ENCODE measurements at places on chromosomes 6 and 20.

DNA sequence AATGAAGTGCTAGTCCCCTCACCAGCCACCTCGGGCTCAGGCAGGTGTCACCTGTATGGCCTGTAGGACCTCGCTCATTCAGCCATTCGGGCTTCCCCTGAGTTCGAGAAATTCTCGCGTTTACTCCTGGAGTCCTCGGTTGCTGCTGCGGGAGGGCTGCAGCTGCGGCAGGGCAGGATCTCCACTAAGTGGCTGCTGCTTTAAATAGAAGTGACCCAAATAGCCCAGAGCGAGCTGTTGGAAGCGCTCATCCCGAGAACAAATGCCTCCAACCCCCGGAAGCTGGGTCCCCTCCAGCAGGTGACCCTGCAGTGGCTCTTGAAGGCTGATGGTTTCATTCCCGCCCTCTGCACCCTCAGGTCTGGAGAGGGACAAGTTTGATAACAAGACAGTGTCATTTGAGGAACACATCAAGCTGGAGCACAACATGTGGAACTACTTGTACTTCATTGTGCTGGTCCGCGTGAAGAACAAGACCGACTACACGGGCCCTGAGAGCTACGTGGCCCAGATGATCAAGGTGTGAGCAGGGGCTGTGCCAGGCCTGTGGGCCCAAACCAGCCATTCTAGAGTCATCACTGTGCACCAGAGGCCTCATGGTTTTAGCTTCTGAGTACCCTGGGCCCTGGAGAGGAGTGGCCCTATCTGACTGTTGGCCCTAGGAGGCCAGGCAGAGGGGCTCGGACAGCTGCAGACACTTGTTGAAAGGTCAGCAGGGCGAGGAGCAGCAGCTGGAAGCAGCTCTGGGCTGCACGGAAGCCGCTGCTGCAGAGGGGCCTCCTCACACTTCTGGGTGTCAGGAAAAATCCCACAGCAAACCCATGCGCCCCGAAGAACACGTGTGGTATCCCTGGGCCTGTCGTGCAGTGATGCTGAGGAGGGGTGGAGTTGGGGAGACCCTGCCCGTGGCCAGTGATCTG is 18.1 kb downstream of the UQCC2 start:
- DNase-seq: no peak

DNA sequence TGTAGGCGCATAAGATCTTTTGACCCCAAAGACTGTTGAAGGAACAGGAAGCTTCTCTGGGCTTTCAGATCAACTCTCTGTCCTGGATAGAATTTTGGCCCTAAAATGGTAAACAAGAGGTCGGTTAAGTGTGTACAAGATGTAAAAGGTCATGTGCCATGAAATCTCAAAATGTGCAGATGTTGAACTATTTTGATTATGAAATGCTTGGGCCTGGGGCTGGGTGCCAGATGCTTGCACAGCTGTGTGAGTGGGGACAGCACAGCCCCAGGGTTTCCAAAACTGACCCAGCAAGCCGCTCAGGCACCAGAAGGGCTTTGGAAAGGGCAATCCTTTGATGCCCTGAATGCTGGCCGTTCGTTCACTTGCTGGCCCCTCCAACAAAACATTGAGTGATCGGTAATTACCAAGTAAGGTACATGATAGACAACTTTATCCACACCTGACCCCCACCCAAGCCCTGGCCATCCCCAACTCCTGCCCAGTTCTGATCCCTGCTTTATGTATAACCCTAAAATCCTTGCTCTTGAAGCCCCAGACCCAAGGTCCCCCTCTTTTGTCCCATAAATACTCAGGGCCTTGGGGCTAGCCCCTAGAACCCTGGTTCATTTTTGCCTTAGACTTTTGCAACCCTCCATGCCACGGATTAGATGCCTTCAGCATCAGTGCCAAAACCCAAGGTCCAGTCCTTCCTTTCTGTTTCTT is 1.9 kb downstream of the TMEM239 start:
- no peak for DNase-seq

DNA sequence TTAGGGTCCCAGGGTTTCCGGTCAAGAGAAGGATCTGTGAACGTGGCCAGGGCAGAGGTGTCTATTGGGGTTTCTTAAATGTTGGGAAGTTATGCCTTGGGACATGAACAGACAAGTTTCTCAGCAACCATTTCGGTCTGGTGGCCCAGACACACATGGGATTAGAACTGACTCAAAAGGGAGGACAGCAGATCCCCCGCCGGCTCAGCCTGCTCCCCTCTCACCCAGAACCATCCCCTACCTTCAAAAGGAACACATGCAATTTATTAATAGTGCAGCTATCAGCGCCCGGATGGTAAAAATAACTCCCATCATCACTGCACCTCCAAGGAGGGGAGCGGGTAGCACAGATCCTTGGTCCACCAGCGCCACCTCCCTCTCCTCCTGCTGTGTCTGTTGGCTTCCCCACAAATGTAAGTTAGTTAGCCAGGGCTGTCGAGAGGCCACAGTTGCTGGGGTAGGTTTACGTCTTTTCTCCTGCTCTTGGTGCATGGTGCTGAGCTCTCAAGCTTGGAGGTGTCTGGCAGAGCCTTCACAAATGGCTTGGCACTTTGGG is 77.1 kb downstream of the TRAM2 start:
- DNase-seq: no peak

- DNase-seq: no peak
Measured at GRCh38 chr20:42901689-42902440, 287.8 kb downstream of the PTPRT start.

DNA sequence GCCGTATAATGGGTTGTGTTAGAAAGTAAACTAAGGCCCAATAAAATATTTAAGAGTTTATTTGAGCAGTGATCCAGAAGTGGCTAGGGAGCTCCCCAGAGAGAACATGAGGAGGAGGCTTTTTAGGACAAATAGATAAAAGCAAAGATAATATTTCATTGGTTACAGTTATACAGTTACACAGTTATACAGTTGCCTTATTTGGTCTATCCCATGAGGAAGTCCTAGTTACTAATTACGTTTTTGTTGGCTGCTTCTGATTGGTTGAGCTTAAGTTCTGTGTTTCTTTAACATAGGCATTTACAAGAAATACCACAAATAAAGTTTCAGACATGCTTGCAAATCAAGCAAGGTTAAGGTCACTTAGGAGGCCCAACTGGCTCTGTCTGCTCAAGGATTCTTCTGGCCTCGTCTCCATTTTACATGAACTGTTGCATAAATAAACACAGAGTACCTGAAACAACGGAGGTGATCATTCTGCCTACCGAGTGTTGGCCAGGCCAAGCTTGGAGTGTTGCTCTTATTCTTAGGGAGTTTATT is 7.0 kb downstream of the UBD start:
- no peak for DNase-seq
